Nucleus accumbens (tissue), 56 donors: ENCODE measurements at places on chromosomes 6 and 20.
A peak's percentile ranks its signal among the peaks of the same experiment; 100 is the strongest.

- DNase-seq, result no peak
Measured at GRCh38 chr20:10721976-10722375, 48.2 kb upstream of the JAG1 start.

- no peak for DNase-seq
Measured at GRCh38 chr6:162922563-162923166, 194.9 kb downstream of the PACRG start.

GRCh38 chr6:65229825-65230224 lies 477.2 kb downstream of the EYS start:
- DNase-seq, result no peak

DNA sequence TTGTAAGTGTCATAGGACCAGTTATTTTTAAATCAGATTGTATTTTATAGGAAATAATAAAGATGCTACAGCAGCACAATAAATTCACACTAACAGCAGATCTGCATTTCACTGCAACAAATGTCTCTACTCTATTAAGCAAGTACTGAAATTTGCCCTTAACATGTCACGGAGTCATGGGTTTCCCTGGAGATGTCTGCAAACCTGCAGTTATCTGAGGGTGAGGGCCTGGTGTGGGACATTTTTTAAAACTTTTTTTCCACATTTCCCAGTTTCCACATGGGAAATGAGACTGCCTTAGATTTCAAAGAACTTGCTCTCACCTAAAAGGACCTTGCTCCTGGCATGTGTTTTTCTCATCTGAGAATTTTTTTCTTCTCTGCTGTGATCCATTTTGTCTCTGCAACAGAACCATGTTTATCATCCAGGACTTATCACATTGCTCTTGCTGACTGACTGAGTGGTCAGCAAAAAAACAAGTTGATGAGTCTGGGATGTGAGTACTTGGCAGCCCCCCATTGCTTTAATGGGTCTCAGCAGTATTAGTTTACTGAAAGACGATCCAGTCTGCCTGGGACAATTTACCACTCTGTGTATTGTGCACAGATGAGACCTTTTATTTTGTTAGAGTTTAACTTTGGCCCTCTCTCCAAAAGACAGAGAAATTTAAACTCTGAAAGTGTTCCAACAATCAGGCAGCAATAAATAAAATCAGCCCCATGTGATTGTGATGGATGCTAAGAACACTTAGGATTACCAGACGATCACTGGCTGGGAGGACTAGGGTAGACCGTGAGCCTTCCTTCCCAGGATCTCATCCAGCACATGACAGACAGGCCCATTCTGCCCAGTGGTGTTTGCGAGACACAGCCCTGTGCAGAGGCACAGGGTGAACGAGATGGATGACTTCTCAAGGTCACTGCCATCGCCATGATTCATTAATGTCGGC lies 268.8 kb downstream of the BTBD9 start:
- DNase-seq, result no peak

GRCh38 chr6:95321126-95321525 lies 256.2 kb upstream of the MANEA start:
- DNase-seq, result no peak

DNA sequence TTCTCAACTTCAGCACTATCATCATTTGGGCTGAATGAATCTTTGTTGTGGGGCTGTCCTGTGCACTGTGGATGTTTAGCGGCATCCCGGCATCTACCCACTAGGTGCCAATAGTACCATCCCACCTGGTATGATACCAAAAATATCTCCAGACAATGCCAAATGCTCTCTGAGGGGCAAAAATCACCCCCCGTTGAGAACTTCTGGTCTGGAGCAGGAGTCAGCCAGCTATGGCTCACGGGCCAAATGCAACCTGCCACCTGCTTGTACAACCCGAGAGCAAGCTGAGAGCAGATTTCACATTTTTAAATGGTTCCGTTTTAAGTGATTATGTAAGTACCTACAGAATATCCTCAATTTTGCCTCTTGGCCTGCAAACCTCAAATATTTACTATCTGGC lies 26.8 kb downstream of the KCNB1 start:
- DNase-seq, result no peak

- no peak for DNase-seq
Measured at GRCh38 chr20:63957690-63958441, 1.6 kb upstream of the UCKL1 start.

DNA sequence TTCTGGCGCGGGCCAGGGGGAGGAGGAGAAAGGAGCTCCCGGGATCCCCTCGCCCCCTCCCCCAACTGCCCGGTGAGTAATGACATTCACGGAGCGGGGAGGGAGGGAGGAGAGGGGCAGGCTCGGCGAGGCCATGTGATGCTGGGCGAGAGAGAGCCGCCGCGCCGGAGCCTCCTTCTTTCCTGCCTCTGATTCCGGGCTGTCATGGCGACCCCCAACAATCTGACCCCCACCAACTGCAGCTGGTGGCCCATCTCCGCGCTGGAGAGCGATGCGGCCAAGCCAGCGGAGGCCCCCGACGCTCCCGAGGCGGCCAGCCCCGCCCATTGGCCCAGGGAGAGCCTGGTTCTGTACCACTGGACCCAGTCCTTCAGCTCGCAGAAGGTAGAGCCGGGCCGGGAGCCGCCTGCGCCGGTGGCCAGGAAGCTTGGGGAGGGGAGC lies at the start of gene GDAP1L1:
TSS of gene GDAP1L1 (plus strand) at position 178 of the 441 bp plus-strand sequence. CDS start at position 205, 27 bp downstream.
- no peak for DNase-seq

- no peak for DNase-seq
Measured at GRCh38 chr6:100673641-100674040, 207.5 kb downstream of the ASCC3 start.

- no peak for DNase-seq
Measured at GRCh38 chr6:40322336-40322735, 264.8 kb downstream of the LRFN2 start.

GRCh38 chr6:116611056-116611455 lies 5.2 kb upstream of the RSPH4A start:
- no peak for DNase-seq

- DNase-seq, result no peak
Measured at GRCh38 chr20:60395991-60396390, 437.8 kb downstream of the CDH26 start.

DNA sequence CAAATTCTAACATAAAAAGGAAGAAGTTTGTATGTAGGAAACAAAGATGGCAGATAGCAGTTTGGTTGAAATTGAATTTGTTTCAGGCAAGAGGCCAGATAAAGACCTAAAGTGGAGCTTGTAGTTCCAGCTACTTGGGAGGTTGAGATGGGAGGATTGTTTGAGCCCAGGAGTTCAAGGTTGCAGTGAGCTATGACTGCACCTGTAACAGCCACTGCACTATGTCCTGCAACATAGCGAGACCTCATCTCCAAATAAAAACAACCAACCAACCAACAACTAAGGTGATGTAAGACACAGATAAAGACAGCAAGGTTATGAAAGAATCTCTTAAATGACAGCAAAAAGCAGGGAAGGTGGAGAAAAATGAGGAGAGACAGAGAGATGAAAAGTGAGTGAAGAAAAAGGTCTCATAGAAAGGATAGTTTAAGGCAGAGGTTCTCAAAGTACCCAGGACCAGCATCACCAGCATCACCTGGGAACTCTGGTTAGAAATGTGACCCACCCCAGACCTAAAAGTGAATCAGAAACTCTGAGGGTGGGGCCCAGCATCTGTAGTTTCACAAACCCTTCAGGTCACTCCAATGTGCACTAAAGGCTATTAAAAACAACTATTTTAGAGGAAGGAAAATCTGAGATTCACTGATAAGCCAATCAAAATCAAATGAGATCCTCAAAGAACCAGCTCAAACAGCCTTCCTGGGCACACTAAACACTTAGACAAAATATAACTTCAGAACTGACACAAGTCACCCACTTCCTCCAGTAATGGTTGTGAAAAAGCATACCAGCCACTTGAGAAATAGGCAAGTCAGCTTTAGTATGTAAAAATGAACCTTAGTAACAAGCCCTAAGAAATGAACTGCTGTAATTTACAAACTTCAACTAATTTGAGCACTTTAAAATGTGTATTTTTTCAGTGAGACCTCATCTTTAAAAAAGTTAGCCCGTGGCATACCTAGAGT lies 57.6 kb downstream of the FAM184A start:
- DNase-seq, result no peak

- no peak for DNase-seq
Measured at GRCh38 chr20:13355411-13355810, 134.3 kb downstream of the ISM1 start.

DNA sequence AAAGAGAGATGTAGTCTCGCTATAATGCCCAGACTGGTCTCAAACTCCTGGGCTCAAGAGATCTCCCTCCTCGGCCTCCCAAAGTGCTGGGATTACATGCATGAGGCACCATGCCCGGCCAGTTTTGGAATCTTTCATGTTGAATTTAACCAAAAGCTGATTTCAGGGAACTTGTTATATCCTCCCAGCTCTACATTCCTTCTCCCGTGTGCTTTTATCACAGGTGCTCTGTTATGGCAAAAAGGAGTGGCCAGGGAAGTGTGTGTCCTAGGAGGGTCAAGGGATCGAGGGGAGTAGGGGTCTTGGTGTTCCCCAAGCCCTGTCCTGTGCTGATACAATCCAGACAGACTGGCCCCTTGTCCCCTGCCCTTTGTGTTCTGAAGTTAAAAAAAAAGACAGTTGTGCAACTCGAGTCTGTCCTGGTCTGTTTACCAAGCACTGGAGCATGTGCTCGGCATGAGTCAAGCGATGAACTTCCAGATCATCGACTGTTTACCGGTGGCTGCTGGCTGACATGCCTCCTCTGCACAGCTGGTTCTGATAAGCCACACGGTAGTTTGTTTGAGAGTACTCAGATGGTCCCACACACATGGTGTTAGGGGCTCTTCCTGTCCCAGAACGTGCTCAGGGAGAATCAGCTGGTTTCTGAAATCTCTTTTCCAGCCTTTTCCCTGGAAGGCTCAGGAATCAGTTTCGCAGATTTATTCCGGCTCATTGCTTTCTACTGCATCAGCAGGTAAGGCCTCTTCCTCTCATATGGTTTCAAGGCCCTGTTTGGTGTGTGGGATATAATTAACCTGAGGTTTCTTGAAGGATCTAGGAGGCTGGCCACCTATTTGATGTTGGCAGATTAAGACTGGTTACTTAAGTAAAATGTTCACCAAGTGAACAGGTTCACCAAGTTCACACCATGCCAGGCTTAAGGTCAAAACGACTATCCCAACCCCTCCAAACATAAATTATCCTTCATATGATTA lies 52.6 kb upstream of the NAA20 start:
- DNase-seq, result no peak

DNA sequence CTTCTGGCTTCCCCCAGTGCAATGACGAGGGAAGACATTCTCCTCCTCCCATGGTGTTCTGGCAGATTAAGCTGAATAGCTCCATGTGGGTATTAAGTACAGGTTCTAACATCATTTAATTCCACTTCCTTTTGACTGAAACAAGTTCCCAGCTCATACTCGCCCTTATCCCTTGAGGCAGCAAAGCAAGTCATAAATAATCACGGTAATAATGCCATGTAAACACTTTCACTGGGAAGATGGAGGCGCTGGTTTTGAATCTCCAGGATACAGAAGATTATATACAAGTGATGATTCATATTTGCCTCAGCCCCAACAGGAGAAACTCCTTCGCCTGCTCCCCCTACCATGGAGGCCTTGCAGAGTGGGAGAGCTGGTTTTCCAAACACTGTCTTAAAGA lies 141.3 kb downstream of the PXDC1 start:
- DNase-seq, result no peak

DNA sequence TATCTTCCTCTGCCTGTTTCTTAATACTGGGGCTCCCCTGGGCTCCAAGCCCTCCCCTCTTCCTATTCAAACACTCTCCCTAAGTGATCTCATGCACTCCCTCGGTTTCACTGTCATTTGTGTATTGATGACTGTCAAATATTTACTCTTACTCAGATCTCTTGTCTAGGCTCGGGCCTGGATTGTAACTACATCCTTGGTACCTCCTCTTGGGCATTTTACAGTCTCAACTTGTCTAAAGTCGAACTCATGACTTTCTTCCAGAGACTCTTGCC lies 189.4 kb upstream of the PRDM1 start:
- no peak for DNase-seq

- no peak for DNase-seq
Measured at GRCh38 chr20:13105039-13105438, 96.3 kb downstream of the SPTLC3 start.

GRCh38 chr6:121090492-121090891 lies 243.8 kb downstream of the TBC1D32 start:
- no peak for DNase-seq

- DNase-seq, result no peak
Measured at GRCh38 chr6:49980898-49981297, 11.5 kb upstream of the DEFB113 start.

GRCh38 chr6:143970456-143971218 lies 37.4 kb downstream of the PLAGL1 start:
- no peak for DNase-seq

GRCh38 chr6:38476888-38477287 lies 162.8 kb downstream of the BTBD9 start:
- no peak for DNase-seq

GRCh38 chr6:116369540-116369939 lies 1.2 kb upstream of the DSE start:
- no peak for DNase-seq

GRCh38 chr6:150697515-150697914 lies 97.8 kb downstream of the PLEKHG1 start:
- no peak for DNase-seq

- peak; percentile 91 for DNase-seq
Measured at GRCh38 chr6:163180874-163181541, 233.5 kb upstream of the QKI start.

GRCh38 chr20:19269737-19270340 lies 57.4 kb downstream of the SLC24A3 start:
- no peak for DNase-seq
